ENCODE measurements at places on chromosomes 1 and 21.
A peak's percentile ranks its signal among the peaks of the same experiment; 100 is the strongest.

GRCh38 chr1:84876353-84876752 is 16.7 kb downstream of the LPAR3 start:
- no peak for DNase-seq

DNA sequence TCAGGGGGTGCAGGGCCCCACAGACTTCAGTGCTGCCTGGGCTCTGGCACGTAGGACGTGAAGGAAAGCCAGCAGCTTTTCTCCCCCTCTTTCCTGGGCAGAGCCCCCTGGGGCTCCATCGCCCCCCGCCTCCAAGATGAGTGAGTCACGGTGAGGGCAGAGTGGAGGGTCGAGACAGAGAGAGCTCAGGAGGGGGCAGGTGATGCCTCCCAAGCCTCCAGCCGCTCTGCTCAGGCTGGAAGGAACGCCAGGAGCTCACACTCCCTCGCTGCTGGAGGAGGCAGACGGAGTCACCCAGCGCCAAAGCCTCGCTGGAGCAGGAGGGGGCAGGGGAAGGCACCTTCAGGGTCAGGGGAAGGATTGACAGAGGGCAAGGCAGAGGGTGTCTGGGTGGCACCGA is 119.5 kb downstream of the CASZ1 start:
- no peak for DNase-seq

- DNase-seq = no peak
Measured at GRCh38 chr1:79694241-79694640, 687.7 kb upstream of the ADGRL4 start.

- DNase-seq = no peak
Measured at GRCh38 chr1:218242171-218242570, 42.9 kb upstream of the RRP15 start.

- no peak for DNase-seq
Measured at GRCh38 chr1:16409536-16410152, 27.6 kb downstream of the SPATA21 start.

DNA sequence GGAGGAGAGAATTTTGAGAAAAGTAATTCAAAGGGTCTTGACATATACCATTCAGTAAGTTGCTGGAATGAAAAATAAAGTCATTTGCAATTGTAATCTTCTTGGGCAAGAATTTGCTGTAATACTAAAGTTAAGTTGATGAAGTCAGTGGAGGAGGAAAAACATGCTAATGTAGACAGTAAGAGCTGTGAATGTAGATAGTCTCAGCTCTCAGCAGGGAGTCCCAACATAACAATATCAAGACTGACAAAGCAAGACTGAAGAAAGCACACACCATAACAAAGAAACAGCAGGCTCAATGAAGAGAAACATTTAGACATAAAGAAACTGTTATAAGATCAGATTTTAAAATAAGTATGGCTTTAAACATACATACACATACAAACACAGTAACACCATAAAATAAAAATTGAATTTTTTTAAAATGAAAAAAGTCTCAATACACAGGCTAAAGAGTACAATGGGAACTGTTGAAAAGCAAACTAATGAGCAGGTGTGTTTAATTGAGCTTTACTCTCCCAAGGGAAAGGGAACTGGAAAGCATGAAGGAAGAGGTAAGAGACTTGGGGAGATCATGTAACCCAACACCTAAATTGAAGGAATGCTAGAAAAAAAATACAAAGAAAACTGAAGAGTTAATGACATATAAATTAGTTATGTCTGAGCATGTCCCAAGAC is 336.3 kb upstream of the NCAM2 start:
- no peak for DNase-seq

DNA sequence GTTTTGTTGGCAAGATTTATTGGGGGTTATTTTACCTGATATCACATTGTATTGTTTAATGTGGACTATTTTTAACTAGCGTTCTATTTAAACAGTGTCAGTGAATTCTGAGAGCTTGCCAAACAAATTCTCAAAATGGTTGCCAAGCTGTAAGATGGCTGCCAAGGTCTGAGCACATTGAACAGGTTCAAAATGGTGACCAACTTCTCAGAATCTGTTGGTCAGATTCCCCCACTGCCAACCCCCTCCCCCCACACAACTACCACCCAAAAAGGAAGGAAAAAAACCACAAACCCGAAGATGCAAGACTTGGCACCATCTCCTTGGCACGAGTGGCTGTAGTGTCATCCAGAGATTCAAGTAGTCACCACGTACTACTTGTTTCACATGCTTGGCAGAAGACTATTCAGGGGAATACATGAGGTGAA is 159.1 kb downstream of the NFIA start:
- no peak for DNase-seq

GRCh38 chr1:68815632-68816031 is 318.8 kb upstream of the DEPDC1 start:
- DNase-seq = no peak

DNA sequence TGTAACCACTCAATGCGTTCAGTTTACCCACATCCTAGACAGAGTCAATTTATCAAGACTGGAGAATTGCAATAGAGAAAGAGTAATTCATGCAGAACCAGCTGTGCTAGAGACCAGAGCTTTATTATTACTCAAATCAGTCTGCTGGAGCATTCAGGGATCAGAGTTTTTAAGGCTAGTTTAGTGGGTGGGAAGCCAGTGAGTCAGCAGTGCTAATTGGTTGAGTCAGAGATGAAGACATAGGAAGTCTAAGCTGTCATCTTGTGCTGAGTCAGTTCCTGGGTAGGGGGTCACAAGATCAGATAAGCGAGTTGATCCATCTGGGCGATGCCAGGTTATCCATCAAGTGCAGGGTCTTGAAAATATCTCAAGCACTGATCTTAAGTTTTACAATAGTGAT is 499.6 kb downstream of the MRPL39 start:
- no peak for DNase-seq

DNA sequence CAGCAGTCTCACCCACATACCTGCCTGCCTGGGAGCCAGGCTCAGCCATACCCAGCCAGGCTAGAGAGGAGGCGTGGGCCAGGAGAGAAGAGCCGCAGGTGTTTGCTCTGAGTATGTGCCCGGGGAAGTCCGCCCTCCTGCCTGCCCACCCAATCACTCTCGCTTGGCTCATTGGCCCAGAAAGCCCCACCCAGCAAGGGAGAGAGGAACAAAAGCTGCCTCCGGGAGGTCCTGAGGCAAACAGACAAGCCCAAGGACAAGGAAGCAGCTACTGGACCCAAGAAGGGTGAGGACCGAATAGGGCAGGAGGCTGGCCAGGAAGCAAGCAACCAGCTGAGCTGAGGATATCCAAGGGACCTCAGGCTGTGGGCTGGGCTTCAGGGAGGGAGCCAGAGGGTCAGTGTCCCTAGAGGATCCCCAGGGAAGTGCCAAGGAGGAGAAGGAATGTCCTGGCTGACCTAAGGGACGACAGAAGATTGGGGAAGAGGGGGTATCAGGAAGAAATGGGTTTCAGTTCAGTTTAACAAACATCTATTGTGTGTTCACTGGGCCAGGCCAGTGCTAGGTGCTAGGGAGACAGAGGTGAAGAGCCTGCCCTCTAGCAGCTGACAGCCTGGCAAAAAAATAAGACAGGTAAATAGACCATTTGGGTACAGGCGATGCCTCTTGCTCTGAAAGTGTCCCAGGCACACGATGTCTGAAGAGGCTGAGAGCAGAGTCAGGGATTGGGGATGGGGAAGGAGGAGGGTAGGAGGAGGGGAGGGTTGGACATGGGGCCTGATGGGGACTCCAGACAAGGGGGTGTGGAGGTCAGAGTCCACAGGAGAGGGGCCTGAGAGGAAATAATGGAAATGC is at the start of gene GJB4:
Gene GJB4 (plus strand): TSS at position 238 of the 855 bp plus-strand sequence. CDS start 1,515 bp downstream, outside the sequence.
- no peak for DNase-seq

GRCh38 chr1:16888860-16889816 is 6.6 kb upstream of the RNU1-2 start:
- peak; percentile 95 for DNase-seq

GRCh38 chr1:230335861-230336522 is 90.1 kb downstream of the PGBD5 start:
- no peak for DNase-seq

DNA sequence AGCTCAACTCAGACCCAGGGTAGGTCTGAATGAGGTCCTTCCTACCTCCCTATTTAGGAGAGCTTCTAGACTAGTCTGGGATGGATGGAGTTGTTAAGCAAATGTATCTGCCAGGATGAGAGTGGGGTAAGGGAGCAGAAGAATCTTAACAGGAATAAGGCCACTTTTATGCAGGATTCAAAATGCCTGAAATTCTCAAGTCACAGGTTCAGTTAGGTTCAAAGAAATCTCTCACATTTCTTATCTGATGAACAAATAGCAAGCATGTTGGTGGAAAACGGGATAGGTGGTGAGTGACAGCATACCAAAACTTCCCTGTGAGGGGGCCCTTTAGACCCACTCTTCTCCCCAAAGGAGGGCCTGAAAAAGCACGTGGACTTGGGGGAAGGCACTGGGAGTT is 3.0 kb downstream of the SLAMF9 start:
- DNase-seq = no peak

- peak; percentile 41 for DNase-seq
Measured at GRCh38 chr1:109763646-109764415, at the start of gene EPS8L3. EPS8L3 (minus strand) TSS chr1:109763923; CDS start chr1:109761749, 2,174 bp downstream.

GRCh38 chr1:223853748-223854147 is 8.0 kb upstream of the TP53BP2 start:
- no peak for DNase-seq

DNA sequence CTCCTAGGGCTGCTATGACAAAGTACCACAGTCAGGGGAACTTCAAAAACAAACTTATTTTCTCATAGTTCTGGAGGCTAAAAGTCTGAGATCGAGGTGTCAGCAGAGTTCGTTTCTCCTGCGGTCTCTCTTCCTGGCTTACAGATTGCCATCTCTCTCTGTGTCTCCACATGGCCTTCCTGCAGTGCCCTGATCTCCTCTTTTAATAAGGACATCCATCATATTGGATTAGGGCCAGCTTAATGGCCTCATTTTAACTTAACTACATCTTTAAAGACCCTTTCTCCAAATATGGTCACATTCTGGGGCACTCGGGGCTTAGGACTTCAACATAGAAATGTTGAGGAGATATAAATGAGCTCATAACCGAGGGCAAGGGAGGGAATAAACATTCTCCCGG is 12.2 kb downstream of the C1orf74 start:
- DNase-seq = no peak

DNA sequence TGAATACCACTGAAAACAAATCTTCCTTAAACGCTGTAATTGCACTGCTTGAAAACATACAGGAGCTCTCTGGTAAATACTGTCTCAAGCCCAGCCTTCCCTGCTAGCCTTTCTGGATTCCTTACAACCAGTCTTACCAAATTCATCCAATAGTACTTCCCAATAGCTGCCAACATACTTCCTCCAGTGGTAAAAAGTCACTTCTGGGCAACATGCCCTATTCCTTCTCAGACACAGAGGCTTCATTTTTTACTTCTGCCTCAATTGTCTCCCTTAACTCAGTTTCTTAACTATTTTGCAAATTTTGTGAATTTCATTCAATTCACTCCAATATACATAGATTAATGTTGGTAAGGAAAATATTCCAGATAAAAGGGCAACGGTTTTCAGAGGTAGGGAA is 166.3 kb downstream of the TBX15 start:
- DNase-seq = no peak

- no peak for DNase-seq
Measured at GRCh38 chr1:34406833-34407539, 230.3 kb downstream of the C1orf94 start.

DNA sequence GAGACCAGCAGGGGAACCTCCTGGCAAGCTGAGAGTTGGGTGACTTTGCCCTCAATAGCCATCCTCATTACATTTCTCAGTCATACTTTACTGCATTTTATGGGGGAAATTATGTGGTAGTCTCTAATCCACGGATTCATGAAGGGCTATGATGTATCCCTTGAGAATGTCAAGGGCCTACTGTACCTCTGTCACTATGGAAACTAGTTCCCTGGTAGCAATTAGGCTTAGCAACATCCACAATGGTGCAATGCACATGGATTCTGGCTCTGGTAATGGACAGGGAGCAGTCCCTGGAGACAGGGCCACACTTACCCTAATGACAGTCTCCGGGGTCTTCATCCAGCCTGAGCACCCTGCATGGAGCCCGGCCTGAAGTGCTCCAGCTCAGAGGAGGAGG is 26.5 kb downstream of the LRRN2 start:
- DNase-seq = no peak

DNA sequence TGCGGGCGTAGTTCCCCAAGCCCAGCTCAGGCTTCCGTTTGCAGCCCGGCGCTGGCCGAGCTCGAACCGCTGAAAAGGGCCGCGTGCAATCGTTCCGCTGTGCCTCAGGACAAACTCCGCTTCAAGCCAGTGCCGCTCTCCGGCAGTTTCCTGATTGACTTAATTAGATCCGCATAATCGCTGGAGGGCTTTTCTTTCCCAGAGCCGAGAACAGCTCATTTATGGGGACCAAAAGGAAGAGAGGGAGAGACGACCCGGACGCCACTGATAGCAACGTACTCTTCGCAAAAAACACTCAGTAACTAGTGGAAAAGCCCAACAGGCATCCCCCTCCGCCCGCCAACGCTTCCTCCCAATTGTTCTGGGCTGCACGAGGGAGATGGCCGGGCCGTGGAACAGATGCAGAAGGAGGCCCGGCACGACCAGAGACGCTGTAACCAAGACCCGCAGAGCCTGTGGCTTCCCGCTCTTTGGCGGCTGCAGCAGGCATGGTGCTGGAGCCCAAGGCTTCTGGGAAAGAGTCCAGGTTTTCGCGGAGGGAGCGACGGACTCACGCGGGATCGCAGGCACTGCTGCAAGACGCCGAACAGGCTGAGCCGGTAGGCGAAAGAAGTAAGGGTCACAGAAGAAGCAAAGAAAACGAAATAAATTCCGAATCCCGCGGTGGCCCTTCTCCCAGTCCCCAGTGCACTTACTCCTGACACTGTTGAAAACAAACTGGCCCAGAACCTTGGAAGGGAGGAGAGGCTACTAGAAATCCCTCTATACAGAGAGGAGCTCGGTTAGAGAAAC is 3.6 kb upstream of the FOXD2 start:
- no peak for DNase-seq

GRCh38 chr1:14027099-14027498 is 327.1 kb downstream of the PRDM2 start:
- no peak for DNase-seq

GRCh38 chr1:101995984-101996745 is 561 bp downstream of the OLFM3 start:
- DNase-seq = no peak

DNA sequence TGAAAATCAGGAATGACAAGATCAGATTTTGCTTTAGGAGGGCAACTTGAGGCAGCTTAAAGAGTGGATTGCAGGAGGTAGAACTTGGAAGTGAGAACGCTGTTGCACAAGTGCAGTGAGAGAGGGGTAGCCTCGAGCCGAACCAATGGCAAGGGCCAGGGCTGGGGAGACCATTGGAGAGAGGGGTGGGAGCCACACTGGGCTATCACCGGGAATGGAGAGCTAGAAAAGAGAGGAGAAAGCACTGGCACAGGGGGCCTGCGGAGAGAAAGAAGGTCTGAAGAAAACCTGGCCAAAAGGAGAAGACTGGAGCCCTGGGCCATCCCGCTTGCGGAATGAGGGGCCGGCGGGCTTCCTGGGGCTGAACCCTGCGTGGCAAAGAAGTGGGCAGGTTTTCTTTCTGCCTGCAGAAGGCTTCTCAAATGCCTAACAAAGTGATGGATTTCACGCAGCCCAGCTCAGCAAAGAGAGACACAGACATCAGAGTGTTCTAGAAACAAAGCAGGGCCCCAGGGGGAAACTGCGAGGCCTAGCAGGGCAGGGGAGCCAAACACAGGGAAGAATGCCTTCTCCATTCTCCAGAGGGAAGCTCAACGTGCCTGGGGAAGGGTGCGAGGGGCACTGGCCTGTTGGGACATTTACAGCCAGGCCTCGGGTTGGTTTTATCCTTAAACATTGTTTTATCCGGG is 1.2 kb upstream of the SLC37A1 start:
- no peak for DNase-seq
